ENCODE measurements at places on chromosomes 11 and 22. TPM values are rescaled to one million over a fixed set of nuclear protein-coding genes. Genes with fewer than 3 reads are reported as not detected.

ANO3 gene
- total RNA-seq, result 0.30 TPM

SLC6A5 gene
- total RNA-seq, result not detected

OR4P4 gene
- total RNA-seq, result not detected

CCDC73 gene
- under 0.01 TPM for total RNA-seq

MSANTD4 gene
- total RNA-seq, result 20.6 TPM

Data from skin of body (tissue), 3 donors.